ENCODE measurements at places on chromosomes 3 and 15. TPM values are rescaled to one million over a fixed set of nuclear protein-coding genes. Genes with fewer than 3 reads are reported as not detected.

MUSTN1 gene
- total RNA-seq, result not detected

GOLGA8S gene
- 0.06 TPM for total RNA-seq

ITIH3 gene
- total RNA-seq, result not detected

OR4F15 gene
- total RNA-seq, result 0.05 TPM

GOLGA8J gene
- total RNA-seq, result not detected

Data from glomerular endothelial cell (primary cell).